ENCODE measurements at places on chromosomes 16 and 17.

- DNase-seq: no peak
Measured at GRCh38 chr16:8237452-8237851, 352.9 kb downstream of the TMEM114 start.

DNA sequence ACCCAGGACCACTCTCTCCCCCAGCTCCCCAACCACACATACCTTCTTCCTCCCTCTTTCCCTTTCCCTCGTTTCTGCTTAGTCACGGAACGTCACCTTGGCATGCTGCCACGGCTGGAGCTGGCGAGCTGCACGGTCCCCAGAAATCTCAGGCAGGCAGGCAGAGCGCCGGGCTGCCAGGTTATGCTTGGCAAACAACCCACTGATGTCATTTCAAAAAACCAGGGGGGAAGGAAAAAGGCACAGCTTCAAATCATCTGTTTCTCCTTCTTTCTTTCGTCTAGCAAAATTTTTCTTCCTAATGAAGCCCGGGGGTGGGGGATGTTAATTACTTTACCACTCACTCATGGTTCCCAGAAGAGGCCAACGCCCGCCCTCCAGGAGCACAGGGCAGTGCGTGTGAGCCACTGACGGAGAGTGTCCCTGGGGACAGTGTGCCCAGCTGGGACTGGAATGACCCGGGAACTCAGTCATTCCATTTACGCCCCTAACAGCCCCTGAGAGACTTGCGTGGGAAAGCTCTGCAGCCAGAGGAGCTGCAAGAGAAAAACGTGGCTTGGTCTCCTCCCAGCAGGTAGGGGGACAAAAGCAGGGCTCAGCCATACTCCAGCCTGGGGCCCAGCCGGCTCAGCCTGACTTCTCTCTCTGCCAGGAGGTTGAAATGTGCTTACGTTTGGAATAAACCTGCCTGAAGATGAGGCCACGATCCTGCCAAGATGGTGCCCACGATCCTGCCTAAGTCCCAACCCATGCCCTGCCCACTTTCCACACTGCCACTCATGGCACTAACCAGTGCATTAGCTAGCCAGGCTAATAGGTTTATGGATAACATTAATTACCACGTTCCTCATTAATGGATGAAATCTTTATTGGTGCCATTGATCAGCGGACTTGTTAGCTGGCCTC, 198.9 kb downstream of the ZFHX3 start:
- peak; percentile 40 for DNase-seq

DNA sequence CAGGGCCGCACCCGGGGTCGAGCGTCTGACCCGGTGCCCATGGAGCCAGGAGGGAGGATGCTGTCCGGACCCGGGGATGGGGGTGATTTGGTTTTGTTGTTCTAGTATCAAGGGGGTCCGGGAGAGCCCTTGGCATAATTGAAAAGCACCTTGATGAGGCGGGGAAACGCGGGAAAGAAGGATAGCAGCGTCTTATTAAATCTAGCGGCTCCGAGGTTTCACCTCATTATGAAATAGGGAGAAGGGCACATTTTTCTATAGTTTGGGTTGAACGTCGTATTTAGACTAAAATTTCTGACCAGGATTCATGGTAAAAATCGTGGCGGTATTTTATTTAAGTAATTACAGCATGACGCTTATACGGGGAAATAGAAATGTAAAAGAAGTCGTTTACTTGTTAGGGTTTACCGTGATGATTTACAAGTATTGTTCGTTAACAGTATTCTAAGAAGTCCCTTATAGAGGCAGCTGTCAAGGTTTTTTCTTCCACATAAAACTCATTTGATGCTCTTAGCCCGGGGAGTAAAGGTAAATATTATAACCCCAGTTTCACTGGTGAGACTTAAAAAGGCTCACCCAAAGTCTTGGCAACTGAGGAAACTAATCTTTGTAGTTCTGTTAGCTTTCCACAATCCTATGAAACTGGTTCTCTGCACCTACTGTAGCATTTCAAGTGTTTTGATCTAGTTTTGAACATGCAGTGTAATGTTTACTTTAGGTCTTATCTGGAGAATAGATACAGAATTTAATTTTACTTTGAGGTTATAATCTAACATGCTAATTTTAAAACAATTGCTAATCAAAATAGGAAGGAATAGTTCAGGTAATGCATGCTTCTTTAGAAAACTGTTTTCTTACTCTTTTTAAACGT, 756 bp downstream of the LUC7L3 start:
- DNase-seq: no peak

DNA sequence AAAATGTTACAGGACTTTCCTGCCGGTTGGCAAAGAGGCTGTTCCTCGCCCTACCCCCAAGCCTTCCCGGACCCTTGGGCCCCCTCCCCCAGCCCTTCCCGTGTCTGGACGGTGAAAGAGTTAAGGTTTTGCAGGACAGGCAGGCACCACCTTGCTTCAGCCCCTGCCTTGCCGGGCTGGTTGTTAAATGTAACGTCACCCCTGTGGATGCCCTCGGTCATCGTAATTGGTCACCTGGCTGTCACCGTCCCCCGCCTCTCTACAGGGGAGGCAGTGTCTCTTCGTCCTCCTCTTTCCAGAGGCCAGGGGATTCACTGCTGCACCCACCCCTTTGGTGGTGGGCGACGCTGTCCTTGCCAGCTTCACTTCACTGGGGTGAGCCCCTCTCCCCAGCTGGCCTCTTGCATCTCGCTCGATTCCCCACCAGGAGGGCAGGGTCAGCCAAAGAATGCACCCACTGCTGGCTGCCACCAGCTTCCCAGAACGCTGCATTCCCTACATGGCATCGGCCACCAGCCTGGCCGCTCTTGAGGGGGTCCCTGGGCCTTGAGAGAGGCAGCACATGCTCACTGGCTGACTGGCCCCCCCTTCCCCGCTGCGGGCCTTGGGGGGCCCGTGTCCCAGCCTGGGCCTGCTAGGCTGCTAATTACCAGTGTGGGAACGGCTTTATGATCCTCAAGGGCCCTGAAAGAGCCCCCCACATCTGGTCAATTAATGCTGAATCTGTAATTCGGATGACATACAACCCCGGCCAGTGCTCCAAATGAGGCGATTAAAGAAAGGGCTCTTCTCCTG, 25.2 kb upstream of the GSE1 start:
- no peak for DNase-seq

GRCh38 chr16:30842971-30843370, 50.9 kb downstream of the BCL7C start:
- DNase-seq: no peak

DNA sequence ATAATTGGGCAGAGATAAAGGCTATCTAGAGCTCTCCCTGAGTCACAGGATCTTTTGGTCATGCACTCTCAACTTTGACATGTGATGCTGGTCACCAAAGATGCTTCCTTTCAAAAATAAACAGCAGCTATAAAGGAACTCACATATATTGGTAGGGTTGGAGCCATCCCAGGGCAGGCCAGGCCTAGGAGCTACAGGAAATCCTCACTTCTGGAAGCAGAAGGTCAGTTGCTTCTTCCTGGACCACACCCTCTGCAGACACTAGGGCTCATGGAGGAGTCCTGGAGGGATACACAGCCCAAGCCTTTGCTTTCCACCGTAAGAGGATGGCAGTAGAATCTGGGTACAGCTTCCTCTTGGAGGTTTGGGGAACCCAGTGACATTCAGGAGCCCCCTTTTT, 24.6 kb downstream of the SOST start:
- DNase-seq: no peak

DNA sequence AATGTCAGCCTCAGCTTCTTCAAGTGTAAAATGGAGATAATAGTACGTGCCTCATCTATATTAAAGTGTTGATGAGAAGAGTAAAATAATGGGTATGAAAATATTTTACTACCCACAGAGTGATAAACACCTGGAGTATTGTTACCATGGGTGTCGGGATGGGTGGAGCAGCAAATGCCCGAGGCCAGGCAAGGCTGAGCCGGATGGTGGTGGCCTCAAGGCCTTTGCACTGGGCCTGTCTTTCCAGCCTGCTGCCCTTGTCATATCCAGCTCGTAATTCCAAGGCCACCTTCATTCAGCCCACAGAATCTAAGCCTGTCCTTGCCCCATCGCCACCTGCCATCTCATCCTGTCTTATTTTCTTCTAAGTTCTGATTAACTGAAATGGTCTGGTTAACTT, 49.4 kb downstream of the SNX29 start:
- no peak for DNase-seq

- DNase-seq: no peak
Measured at GRCh38 chr17:6567528-6568183, 11.3 kb upstream of the PITPNM3 start.

- DNase-seq: no peak
Measured at GRCh38 chr16:49924078-49924477, 68.2 kb upstream of the ZNF423 start.
